T-helper 1 cell (primary cell): ENCODE measurements at places on chromosomes 1 and 21.

DNA sequence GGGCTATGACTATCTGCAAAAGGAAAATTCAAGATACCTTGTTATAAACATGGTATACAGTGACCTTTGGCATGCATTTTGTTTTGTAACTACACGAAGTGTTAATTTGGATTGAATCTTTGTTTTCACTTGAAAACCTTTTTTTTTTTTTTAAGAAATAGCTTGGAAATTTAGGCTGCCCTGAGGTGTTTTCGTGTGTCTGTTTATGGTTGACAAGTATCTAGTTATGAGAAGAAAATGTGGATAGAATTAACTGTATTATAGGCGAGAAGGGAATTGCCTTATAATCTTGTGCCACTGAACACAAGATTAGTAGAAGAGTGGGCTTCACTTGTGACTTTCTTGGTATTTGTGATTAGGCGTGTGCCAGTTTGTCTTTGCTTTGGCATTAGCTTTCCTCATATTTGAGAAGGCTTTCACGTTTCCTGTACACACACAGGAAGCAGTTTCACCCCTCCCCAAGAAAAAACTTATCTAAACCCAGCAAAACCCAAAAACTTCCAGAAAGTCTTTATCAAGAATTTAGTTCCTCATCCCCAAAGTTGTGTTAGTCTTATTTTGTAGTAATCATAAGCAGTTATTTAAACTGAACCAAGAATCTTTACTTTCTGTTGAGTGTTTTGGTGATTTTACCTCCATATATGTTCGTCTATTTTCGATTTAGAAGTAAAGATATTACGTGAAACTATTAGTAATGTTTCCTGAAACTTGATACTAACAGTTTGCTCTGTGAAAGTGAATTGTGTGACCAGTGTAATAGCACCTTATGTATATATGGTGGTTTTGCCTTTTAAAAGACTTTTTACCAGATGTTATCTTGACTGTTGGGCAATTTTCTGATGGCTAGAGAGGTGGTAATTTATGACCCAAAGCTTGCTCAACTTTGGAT is 3.8 kb downstream of the DYRK1A start:
- no peak for DNase-seq

DNA sequence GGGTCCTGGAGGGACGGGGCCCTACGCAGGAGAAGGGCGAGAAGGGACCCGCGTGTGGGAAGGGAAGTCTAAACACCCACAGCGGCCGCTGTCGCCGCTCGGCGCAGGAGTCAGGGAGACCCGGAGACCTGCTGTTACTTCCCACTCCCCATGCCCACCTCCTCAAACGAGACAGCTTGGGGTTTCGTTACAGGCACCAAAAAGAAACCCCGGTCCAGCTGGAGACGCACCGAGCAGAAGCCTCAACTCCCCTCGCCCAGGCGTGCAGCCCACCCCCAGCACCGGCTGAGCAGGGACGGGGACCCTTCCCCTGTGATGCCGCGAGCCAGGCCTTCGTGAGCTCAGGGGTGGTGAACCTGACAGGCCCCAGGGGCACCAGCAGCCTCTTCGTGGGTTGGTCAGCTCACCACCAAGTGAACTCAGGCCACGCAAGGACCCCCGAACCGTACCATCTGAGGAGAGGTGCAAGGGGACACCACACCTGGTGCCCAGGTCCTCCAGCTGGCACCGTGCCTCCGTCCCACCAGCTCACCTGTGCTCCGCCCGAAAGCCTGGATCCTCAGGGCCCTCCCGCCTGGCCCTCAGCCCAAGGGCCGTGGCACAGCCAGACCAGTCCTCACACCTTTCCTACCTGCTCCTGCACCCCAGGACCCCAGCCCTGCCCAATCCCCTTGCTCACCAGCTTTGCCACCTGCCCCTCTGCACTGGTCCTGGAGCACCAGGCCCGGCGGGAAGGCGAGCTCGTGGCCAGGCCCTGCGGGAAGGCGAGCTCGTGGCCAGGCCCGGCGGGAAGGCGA is 5.0 kb downstream of the SDF4 start:
- DNase-seq = no peak

DNA sequence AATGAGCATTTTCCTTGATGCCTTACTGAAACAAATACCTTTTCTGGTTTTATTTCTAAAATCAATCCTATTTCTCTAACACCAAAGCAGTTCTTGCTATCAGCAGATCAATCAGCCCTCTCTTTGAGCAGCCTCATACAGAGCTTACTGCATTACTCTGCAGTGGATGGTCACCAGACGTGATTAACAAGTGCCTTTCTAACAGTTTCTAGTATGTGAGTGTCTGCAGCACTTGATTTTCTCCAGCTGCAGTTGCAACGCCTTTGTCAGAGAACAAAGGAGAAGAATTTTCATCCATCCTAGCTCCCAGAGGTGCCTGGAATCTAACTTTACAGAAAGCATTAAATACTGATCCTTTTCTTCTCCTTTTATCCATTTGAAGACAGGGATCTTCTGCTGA is 177.3 kb upstream of the SGIP1 start:
- no peak for DNase-seq

DNA sequence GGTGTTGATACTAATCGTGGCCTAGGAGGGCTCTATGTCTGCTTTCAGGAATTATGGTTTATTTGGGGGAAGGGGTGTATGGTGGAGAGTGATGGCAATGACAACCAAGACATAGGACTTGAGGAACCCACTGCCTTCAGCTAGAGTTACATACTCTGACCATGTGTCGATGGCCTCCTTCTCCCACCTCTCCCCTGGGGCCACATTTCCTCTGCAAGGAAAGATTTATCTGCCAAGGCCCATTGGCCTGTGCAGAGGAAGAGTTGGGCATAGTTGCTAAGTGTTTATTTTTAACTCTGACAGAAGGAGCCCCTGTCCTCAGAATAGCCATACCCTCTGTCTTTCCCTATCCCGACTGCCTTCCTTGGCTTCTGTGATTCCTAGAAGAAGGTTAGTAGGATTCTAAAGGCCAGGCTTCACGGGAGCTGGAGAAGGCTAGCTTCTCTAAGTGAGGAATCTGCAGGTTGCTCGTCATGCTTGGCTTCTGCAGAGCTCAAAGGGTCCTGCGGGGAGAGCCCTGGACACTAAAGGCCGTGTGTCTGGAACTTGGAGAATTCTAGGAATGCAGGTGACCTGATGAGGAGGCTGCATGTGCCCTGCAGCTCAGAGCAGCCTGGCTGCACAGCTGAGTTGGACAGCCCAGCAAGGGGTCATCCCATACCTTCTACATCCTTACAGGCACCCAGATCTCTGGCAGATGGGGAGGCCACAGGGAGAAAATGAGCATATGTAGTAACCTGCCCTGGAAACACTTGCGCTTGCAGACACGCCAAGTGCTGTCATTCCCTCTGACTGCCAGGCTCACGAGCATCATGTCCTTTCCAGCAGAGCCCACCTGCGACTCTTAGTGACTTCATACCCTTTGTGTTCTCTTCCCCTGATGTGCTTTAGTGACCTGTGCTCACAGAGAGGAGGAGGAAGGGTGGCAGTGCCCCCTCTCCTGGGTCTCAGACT is 9.7 kb downstream of the MAPKAPK2 start:
- DNase-seq = no peak
